ENCODE measurements at places on chromosomes 7 and 10.

GRCh38 chr7:105910172-105910571 is 33.8 kb upstream of the ATXN7L1 start:
- DNase-seq: no peak

- no peak for DNase-seq
Observed at GRCh38 chr7:151726652-151727578, 150.0 kb downstream of the PRKAG2 start.

GRCh38 chr7:66921396-66921917 is 432 bp downstream of the TMEM248 start:
- DNase-seq: no peak

DNA sequence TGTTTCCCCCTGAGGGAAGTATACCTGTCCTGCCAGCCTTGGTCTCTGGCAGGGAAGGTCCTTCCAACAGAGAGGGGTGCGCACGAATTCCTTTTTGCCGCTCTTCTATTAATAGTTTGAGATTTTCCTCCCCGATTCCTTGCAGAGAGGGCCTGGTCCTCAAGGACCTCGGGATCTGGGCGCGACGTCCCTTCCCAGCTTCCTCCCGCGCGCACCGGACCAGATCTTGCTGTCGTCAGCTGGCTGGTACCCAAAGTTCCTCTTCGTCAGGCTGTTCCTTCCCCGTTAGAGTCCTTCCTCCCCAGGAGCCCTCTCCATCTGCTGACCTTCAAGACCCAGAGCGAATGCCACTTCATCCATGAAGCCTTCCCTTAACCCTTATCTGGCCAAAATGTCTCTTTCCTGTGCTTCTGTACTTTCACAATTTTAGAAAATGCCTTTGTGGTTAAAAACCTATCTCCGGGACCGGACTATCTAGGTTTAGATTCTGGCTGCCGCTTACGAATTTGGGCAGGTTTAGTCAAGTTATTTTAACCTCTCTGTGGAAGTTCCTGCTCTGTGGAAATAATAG is 851 bp upstream of the GOT1 start:
- DNase-seq: no peak

DNA sequence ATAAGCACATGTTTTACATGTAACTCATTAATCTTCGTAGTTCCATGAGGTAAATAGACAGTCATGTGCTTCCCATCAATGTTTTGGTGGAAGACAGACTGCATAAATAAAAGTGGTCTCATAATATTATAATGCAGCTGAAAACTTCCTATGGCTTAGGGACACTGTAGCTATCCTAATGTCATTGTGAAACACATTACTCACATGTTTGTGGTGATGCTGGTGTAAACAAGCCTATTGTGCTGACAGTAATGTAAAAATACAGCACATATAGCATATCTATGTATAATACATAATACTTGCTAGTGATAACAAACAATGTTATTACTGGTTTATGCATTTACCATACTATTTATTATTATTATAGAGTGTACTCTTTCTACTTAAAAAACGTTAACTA is 37.2 kb upstream of the PLXDC2 start:
- DNase-seq: no peak

- DNase-seq: no peak
Observed at GRCh38 chr10:80443531-80443974, 10.6 kb upstream of the TSPAN14 start.

- DNase-seq: no peak
Observed at GRCh38 chr7:100972002-100972347, 2.6 kb downstream of the MUC12 start.

DNA sequence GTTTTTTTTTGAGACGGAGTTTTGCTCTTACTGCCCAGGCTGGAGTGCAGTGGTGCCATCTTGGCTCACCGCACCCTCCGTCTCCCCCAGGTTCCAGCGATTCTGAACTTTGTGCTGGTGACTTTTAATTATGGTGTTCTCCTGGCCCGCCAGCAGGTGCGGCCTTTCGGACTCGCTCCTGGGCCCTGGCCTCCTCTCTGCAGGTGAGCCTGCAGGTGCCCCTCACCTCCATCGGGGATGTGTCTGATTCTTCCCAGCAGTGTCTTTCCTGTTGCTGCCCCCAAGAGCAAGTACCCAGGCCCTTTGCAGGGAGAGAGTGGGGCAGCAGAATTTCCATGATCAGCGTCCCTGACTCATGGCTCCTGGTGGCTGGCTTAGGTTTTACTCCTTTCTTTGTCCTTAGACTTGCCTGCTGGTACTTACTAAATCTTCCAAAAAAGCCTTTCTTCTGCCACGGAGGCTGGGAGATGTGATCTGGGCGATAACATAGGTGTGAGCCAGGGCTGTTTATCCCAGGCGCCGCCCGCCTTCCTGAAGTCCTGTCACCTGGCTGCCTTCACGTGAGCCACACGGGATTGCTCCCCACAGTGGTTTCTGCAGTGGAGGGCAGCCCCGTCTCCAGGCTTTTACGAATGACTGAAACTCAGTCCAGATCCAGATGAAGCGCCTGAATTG is 10.7 kb downstream of the WIPI2 start:
- DNase-seq: no peak

DNA sequence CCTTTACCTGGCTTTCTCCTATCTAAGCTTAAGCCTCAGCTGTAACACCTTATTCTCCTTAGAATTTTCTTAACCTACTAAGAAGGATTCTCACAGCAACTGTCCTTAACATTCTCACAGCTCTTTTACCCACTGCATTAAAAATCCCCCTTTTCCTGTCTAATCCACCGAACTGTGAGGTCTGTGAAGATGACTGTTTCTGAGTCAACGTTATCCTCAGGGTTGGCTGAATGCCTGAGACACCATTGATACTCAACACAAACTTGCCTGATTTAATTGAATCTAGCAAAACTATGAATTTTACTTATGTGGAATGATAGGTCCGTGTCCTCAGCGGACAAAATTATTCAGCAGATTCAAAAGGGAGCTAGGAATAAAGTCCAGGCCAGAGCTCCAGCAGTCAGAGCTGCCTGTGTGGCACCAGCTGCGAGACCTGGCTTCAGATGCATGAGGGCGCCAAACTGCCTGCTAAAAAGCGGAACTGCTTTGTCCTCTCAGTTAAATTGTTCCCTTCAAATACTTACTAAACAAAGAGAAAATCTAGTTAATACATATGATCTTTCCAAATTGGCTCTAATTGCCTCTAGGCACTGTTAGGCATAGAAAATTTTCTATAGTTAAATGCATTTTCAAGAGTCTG is 33.4 kb upstream of the VWDE start:
- no peak for DNase-seq

GRCh38 chr10:29344073-29344820 is 55.4 kb downstream of the LYZL1 start:
- DNase-seq: no peak

GRCh38 chr7:118858651-118859149 is 634.2 kb downstream of the ANKRD7 start:
- no peak for DNase-seq

GRCh38 chr10:1272079-1272776 is 216.0 kb downstream of the WDR37 start:
- DNase-seq: no peak

DNA sequence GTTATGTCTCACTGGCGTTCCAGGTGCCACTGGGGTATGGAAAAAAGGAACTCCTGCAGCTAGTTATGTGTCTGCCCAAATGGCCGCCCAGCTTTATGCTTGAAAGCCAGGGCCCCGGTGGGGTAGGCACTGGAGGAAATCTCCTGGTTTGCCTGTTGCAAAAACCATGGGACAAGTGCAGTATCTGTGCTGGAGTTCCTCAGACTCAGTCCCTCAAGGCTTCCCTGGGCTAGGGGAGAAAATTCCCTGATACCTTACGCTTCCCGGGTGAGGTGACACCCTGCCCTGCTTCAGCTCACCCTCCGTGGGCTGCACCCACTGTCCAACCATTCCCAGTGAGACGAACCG is 90.3 kb upstream of the CDK6 start:
- no peak for DNase-seq

DNA sequence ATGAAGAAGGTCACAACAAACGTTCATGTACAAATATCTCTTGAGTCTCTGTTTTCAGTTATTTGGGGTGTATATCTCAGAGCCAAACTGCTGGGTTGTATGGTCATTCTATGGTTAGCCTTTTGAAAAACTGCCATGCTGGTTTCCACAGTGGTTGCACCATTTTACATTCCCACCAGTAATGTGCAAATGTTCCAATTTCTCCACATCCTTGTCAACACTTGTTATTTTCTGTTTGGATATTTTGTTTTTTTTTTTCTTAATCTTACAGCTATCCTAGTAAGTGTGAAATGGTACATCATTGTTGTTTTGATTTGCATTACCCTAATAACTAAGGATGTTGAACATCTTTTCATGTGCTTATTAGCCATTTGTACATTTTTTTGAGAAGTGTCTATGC is 13.0 kb upstream of the C1GALT1 start:
- DNase-seq: no peak

- DNase-seq: no peak
Observed at GRCh38 chr7:43565786-43566185, 17.1 kb upstream of the STK17A start.

GRCh38 chr10:117458571-117458970 is 83.3 kb upstream of the PDZD8 start:
- DNase-seq: no peak

GRCh38 chr7:127890726-127891125 is 140.5 kb downstream of the LRRC4 start:
- no peak for DNase-seq

DNA sequence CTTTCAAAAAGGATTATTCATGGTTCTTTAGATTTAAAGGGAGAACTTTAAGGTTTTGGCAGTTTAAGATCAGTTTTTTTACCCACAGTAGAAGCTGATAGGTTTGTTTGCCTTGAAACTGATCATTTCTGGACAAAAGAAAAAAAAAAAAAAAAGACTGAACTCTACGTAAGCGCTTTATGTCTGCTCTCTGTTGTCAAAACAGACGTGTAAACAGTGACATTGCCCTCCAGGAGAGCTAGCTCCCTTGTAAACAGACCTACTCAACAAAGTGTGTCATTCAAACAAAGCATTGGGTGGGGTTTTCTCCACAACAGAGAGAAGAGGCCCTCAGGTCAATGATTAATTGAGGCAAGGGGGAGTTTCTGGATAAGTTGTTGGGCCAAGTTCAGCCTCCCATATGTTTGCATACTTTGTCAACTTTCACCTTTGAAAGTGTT is 568.1 kb upstream of the LRRN3 start:
- DNase-seq: no peak

DNA sequence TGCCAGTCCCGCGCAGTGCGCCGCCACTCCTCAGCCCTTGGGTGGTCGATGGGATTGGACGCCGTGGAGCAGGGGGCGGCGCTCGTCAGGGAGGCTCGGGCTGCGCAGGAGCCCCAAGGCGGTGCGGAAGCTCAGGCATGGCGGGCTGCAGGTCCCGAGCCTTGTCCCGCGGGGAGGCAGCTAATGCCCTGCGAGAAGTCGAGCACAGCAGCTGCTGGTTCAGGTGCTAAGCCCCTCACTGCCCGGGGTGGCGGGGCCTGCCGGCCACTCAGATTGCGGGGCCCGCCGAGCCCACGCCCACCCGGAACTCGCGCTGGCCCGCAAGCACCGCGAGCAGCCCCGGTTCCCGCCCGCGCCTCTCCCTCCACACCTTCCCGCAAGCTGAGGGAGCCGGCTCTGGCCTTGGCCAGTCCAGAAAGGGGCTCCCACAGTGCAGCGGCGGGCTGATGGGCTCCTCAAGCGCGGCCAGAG is 14.4 kb upstream of the WASL start:
- no peak for DNase-seq

DNA sequence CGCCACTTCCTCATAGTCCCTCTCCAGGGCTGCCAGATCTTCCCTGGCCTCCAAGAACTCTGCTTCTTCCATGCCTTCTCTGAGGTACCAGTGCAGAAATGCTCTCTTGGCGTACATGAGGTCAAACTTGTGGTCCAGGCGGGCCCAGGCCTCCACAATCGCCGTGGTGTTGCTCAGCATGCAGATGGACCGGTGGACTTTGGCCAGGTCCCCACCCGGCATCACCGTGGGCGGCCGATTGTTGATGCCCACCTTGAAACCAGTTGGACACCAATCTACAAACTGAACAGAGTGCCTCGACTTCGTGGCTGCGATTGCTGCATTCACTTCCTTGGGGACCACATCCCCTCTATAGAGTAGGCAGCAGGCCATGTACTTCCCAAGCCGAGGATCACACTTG is 11.1 kb downstream of the TUBAL3 start:
- DNase-seq: no peak

DNA sequence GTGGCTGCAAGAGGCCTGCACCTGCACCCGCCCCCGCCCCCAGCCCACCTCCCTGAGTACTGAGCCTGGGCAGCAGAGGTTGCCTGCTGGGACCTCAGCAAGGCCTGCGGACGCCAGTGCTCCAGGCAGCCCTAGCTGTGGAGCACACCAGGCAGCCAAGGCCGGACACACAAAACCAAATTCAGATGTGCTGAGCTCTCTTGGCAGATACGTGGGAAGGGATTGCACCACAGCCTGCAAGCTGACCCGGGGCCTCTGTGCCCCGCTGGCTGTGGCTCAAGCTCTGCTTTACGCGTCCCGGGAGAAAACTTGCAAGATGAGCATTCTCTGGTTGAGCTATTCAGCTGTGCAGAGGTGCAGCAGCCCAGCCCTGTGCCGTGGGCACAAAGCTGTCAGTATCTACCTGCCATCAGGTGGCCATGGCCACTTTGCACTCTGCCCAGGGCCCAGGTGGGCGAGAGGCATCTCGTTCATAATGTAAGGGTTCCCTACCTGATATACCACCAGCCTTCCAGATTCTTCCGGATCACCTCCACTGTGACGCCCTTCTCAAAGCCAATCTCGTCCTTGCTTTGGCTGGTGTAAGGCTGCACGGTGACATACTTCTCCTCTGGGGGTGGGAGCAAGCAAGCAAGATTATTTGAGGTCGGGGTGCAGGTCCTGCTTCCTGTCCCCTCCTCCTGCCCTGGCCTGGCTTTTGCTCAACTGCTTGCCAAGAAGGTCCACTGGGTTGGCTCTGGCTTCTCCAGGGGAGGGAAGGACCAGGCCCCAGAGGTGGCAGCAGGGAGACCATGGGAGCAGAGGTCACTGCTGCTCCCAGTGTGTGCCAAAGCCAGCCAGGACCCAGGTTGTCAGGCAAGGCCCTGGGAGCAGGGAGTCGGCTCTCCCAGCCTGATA is 123.4 kb downstream of the NEURL1 start:
- DNase-seq: no peak

DNA sequence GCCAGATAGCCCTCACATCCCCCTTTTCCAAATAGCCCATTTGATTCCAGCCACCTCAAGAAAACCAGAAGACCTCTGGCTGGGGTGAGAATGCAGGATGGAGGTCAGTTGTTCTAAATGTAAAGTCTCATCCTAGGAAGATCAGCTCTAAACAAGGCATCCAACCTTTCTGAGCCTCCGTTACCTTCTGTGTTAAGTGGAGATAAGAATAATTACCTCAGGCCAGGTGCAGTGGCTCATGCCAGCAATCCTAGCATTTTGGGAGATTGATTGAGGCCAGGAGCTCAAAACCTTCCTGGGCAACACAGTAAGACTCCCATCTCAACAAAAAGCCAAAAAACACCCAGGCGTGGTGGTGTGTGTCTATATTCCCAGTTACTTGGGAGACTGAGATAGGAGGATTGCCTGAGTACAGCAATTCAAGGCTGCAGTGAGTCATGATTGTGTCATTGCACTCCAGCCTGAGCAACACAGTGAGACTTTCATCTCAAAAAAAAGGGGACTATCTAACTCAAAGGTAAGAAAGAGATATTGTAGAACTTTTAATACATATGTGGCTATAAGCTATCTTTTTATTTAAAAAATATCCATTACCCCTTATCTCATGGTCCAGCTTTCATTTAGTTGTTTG is 43.5 kb downstream of the PRTFDC1 start:
- no peak for DNase-seq

- no peak for DNase-seq
Observed at GRCh38 chr7:13115855-13116254, 428.4 kb downstream of the ARL4A start.

GRCh38 chr7:92991190-92991589 is 126.6 kb downstream of the SAMD9 start:
- DNase-seq: no peak

- no peak for DNase-seq
Observed at GRCh38 chr7:150980663-150981062, 2.5 kb upstream of the KCNH2 start.

Measured in stimulated activated CD8-positive, alpha-beta memory T cell treated with anti-CD3 and anti-CD28 coated beads, Interleukin-7, amount 100 ng/mL, for 1 hour (primary cell).